HT-29 (cell line): ENCODE measurements at places on chromosomes 6 and 20.

- DNase-seq: peak; percentile 90
These were observed 23.0 kb upstream of the GTSF1L start for GRCh38 chr20:43749734-43750294.

GRCh38 chr20:57330998-57331397 lies 1.4 kb downstream of the SPO11 start:
- no peak for DNase-seq

DNA sequence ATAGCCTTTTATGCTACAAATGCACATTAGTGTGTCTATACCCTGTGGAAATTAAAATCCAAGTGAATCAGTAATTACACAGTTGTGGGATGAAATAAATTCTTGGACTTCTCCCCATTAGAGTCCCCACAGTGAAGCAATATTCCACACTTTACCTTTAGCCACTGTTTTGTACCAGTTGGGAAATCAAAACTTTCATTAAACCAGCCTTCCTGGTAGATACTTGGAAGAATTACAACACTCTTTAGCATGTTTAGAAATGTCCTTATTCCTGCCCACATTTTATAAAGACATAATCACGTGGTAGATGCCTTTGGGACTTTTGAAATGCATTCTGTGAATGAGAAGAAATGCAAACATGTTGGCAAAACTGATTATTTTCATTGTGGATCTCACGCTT lies 49.0 kb upstream of the ANKEF1 start:
- no peak for DNase-seq

DNA sequence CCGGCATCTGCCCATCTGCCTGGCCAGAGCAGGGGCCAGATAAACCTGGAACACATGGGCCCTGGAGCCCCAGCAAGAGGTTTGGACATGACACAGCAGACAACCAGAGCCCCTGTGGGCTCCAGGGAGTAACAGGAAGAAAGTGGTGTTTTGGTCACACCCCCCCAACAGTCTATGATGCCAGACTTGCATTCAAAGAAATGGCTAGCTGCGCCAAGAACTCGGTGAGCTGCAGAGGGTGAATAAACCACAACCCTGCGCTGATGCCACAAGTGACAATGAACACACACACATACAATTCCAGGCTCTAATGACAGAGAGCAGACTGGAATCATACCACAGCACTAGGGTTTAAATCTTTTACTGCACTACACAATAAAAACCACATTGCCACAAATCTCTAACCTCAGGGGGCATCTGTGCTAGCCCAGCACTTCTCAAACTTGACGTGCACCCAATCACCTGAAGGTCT lies 34.0 kb downstream of the TRERF1 start:
- no peak for DNase-seq

- DNase-seq: no peak
These were observed 37.4 kb downstream of the HIVEP2 start for GRCh38 chr6:142907544-142907943.

DNA sequence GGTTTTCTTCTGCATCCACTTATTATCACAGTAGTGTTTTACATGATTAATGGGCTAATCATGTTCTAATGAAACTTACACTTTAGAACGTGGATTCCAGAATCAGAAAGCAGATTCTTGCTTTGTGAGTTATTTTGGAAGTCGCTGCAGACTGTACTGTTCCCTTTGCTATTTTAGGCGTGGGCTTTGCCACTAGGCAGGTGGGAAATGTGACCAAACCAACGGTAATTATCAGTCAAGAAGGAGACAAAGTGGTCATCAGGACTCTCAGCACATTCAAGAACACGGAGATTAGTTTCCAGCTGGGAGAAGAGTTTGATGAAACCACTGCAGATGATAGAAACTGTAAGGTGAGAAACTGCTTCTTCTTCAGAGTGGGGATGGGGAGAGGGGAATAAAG lies 598 bp downstream of the FABP7 start:
- DNase-seq: no peak

DNA sequence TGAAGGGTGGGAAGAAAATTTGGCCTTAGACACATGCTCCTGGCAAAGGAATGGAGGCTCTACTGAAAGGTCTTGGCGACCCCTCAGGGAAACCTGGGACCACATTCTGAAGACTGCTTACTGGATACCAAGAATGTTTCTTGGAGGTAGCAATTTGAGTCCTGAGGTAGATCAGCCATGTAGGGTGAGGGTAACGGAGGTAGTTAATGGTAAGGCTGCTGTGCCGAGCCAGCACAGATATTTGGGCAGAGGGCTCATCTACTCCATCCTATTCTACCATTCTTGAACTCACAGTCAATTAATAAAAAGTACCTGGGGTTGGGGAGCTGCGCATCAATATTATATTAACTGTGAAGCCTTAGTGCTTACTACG lies 401 bp upstream of the PHF3 start:
- DNase-seq: no peak

GRCh38 chr6:36947570-36948351 lies 6.8 kb upstream of the PI16 start:
- DNase-seq: no peak

GRCh38 chr6:47780510-47781356 lies 1.1 kb upstream of the OPN5 start:
- peak; percentile 78 for DNase-seq

DNA sequence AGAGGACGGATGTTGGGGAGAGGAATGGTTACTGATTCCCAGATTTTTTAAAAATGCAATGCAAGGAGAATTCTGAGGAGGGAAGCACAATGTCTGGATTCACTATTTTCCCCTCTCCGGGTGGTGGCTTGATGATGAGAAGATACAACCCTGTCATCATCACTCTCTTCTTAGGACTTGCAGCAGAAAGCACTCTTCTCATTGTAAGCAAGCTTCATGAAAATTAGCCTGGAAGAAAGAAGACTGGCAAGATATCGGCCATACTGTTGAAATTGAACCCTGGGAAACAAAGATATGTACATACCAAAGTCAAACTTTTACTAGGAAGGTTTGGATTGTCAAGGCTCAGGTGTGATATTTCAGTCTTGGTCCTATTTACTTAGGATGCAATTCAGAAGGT lies 195.7 kb downstream of the EDN1 start:
- DNase-seq: no peak

DNA sequence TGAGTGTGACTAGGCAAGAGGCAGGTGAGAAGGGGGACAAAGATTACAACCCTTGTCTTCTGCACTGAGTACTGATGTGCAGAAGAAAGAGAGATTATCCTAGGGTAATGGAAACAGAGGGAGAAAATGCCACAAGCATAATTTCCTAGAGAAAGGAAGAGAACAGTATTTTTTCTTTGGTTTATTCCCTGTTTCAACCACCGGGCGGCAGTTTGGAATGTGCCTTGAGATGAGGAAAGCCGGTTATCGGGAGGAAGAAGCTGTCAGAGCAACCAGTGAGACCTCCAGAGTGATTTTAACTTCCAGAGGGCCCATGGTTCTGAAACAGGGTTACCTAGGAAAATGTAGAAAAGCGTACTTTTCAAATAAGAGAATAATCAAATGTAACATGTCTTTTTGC lies 121.4 kb downstream of the REV3L start:
- DNase-seq: peak; percentile 45
